ENCODE measurements at places on chromosomes 5 and 9.

GRCh38 chr5:176725521-176726280 lies 78.4 kb downstream of the TSPAN17 start:
- DNase-seq: no peak

GRCh38 chr9:125889112-125889475 lies 141.9 kb downstream of the PBX3 start:
- DNase-seq: no peak

DNA sequence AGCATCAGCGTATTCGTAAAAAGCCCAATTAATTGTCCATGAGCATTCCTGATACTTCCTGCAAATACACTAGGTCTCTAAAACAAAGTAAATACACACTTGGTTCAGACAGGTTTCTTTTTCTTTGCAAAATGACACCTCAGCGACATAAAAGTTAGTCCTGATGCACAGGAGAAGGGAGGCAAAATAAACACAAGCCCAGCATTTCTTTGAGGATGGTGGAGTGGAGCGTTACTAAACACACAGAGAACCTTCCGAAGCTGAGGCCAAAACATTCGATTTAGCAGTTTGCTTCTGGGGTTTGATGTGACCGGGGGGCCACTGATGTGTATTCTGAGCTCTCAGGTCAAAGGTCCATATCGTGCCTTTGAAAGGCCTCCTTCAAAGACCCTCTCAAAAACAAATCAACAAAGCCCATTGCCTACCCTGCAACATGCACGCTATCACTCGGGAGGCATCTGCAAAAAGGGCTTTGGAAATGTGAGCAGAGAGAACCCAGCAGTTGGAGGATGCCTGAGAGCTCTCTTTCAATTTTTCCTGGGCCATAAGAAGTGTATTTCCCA lies 268.4 kb upstream of the PANK3 start:
- no peak for DNase-seq

DNA sequence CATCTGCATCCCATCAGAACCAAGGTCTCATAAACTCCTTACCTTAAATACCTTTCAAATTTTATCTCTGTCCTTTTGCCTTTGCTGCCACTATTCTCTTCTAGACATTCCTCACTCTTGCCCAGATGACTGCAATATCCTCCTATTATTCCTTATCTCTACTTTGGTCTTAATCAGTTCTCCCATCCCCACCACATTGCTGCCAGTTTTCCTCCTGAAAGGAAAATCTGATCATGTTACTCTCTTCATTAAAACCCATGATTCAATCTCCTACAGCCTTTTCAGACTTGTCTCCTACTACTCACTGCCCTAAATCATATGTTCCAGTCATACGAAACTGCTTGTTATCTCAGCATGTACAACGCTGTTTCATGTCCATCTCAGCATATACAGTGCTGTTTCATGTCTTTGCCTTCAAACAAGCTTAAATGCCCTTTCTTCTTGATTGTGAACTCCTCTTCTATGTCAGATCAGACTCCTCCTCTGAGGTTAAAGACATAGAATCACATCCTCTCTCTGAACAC lies 152.6 kb upstream of the FST start:
- DNase-seq: no peak

GRCh38 chr9:83106263-83106662 lies 43.3 kb upstream of the RASEF start:
- DNase-seq: peak; percentile 1

DNA sequence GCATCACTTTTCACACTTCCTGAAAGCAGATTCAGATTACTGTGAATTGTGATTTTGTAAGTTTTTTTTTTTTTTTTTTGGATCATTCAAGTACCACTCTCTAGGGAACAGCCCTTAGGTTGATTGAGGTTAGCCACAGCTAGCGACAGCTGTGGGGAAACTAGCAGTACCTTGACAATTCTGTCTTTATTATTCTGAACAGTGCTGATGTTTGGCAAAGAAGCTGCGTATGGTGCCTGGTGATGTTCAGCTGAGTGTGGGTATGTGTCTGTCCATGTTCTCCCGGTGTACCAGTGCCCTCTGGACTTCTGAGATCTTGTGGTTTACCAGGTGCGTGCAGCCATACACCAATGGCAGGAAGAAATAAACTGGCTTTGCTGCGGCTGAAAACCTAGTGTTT lies 117.3 kb upstream of the PLPPR1 start:
- DNase-seq: no peak

- DNase-seq: no peak
Observed at GRCh38 chr5:98569288-98569687, 204.2 kb upstream of the RGMB start.

DNA sequence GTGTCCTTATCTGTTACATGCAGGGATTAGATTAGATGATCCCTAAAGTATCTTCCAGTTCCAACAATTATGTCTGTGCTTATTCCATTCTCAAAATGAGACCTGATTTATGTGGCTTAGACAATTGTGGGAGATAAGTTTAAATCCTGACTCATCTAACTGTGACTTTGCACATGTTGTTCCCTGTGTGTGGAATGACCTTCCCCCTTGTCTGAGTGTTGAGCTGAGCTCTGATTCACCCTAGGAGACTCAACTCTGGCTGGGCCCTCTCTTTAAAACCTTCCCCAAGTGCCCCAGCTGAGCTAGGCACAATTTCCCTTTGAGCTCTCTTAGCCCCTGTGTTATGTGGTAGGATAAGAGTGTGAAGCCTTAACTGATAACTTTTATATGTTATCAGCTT lies 118.9 kb upstream of the ELL2 start:
- DNase-seq: no peak

DNA sequence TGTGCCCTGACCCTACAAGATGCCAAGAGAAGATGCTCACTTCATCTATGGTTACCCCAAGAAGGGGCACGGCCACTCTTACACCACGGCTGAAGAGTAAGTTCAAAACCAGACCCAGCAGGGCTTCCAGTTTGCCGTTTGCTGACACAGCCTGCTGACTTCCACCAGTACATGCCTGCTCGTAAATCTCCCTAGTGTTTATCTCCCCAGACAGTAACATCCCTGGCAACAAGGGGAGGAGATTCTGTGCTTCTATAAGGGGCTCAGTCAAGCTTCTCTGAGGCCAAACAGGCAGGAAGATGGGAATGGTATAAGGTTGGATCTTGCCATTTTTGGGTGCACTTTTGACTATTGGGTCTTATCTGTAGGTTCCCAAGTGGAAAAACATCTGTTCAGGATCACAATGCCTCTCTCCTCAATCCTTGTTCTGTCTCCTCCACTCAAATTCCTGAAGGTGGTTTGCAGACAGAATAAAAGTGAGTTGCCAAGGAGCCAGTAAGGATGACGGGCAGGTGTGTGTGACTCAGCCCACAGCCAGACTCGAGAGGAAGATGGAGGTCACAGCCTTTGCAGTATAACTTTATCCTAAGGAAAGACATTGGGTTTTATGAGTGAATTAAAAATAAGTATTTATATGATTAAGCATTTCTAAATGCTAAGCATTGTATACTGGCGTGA lies 1.9 kb downstream of the MLANA start:
- DNase-seq: no peak

DNA sequence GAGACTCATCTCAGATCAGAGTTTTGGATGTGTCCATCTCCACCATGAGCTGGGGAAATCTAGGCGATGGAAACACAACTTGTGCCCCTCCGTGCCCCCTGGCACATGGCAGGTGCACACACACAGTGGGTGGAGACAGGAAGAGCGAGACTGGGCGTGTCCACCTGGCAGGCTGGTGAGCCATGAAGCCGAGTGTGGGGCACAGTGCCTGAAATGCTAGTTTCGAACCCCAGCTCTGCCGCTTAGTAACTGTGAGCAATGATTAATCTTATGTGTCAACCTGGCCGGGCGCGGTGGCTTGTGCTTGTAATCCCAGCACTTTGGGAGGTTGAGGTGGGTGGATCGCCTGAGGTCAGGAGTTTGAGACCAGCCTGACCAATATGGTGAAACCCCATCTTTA lies 80.8 kb upstream of the RNU6ATAC start:
- no peak for DNase-seq

DNA sequence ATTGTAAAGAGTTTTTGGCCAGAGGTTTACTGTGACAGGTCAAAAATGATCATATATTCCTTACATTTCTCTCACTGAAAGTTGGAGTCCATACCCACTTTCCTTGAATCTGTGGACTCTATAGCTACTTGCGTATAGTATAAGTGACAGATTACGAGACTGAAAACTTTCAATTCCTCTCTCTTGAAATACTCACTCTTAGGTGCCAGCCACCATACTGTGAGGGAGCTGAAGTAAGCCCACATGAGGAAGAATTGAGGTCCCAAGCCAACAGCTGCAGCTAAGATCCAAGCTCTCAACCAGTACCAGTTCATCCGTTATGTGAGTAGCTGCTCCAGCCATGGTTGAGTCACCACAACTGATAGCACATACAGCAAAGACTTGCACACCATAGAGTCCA lies 128.1 kb upstream of the FAM174A start:
- DNase-seq: no peak

- DNase-seq: no peak
Observed at GRCh38 chr5:149959406-149960236, 937 bp upstream of the SLC26A2 start.

DNA sequence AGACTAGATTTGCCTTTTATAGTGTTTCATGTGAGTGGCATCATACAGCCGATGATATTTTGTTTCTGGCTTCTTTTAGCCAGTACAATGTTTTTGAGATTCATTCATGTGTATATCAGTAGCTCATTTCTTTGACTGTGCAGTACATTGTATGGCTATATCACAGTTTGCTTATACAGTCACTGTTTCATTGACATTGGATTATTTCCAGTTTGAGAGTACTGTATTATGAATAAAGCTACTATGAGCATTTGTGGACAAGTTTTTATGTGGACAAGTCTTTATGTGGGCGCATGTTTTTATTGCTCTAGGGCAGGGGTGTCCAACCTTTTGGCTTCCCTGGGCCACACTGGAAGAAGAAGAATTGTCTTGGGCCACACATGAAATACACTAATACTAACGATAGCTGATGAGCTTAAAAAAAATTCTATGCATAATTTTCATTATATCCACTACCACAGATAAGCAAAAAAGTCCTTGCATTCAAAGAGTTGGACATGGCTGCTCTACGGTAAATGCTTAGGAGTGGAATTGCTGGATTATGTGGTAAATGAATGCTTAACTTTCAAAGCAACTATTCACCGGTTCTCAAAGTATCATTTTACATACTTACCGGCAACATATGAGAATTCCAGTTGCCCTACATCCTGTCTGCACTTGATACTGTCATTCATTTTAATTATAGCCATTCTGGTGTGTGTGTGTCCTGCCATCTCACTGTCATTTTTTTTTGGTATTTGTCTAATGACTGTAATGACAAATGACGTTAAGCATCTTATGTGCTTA lies 177.8 kb downstream of the RGS3 start:
- no peak for DNase-seq

DNA sequence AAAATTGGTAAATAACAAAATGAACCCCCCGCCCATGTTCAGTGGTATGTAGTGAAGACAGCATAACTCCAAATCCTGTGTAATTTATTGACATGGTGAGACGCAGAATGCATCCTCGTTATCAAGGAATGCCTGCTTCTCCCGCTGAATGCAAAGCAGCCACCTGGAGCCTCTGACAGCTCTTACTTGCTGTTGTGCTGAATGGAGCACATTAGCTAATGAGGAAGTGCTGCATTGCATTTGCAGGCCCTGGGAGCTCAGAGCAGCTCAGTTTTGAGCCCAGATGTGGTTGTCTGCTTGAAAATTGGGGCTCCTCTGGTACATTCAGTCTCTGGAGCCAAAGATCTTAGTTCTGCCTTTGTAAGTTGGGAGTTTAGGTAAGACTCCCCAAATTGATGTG lies 28.9 kb downstream of the PLAC8L1 start:
- DNase-seq: peak; percentile 88

- DNase-seq: peak; percentile 65
Observed at GRCh38 chr9:37433867-37434371, 11.4 kb downstream of the GRHPR start.

DNA sequence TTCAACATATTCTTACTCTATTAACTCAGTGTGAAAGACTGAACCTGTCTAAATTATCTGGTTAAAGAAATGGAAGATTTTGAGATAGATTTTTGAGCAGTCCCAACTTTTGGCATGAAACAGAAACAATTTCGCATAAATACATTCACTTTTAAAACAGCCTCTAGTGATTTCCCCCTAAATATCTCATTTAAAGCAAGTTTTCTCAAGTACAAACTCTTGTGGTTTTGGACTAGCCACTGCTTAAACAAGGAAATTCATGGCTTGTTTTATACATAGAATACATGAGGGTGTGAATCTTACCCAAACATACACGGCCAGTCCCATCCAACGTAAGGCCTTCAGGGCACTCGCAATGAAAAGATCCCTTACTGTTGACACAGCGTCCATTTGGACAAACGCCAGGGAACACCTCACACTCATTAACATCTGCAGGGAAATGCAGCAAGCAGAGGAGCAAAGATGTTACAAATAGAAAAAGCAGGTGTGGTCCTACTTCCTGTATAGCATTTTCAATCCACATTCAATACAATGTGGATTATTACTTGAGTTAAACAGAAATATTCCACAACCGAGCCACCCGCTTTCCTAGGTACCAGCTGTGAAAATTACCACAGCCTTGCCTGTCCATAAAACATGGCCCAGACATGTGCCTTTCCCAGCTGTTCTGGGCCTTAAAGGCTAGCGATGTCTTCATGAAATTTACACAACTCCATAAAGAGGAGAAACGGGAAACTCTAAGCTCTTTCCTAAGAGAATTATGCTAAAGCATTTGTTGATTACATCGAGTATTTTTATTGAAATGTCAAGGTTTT lies 188.8 kb downstream of the FBN2 start:
- no peak for DNase-seq

- DNase-seq: no peak
Observed at GRCh38 chr9:27675354-27675753, 102.1 kb upstream of the C9orf72 start.

DNA sequence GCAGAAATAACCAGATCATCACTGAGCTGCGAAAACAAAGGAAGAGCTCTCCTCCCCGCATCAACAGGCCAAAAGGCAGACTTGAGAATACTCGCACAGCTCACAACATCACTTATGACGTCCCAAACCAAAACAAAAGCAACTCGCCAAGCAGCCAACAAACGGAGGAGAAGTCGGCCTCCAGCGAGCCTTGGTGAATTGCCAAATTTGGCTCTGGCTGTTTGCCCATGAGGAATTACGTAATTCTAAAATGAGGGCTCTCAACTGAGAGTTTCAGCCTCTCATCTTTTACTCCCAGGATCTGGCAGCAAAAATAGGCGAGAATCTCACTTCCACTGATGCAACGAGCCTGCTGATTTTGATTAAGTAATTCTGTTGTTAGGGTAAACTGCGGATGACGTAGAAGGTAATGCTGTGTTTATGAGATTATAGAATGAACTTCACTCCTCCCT lies 51.7 kb upstream of the SEMA6A start:
- DNase-seq: peak; percentile 62

GRCh38 chr5:6492934-6493333 lies 44.3 kb downstream of the UBE2QL1 start:
- no peak for DNase-seq
